CD8-positive, alpha-beta memory T cell (primary cell): ENCODE measurements at places on chromosomes 5 and 9. TPM values are rescaled to one million over a fixed set of nuclear protein-coding genes. Genes with fewer than 3 reads are reported as not detected.

GRCh38 chr9:33223696-33224095, 16.3 kb upstream of the SPINK4 start:
- DNase-seq: no peak

Gene KIF20A
- total RNA-seq: 29.3 TPM

Gene GMCL2
- total RNA-seq: not detected

DNA sequence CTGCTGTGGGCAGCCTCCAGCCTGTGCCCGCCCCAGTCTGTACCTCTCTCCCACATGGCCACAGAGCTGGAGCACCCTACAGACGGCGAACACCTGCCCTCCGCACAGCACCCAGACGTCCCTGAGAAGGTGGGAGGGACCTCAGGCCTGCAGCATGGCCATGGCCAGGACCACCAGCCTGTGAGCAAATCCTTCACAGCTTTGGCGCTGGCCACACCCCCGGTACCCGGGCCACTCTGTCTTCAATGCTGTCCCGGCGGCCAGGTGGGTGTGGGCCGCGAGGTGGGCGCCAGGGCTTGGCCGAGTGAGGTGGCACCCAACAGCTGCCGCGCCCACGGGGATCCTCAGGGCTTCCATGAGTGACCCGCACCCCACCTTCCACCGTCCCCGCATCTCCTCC, 18.7 kb downstream of the NOTCH1 start:
- DNase-seq: no peak

GRCh38 chr5:168672016-168672415, 92.8 kb upstream of the PANK3 start:
- no peak for DNase-seq

DNA sequence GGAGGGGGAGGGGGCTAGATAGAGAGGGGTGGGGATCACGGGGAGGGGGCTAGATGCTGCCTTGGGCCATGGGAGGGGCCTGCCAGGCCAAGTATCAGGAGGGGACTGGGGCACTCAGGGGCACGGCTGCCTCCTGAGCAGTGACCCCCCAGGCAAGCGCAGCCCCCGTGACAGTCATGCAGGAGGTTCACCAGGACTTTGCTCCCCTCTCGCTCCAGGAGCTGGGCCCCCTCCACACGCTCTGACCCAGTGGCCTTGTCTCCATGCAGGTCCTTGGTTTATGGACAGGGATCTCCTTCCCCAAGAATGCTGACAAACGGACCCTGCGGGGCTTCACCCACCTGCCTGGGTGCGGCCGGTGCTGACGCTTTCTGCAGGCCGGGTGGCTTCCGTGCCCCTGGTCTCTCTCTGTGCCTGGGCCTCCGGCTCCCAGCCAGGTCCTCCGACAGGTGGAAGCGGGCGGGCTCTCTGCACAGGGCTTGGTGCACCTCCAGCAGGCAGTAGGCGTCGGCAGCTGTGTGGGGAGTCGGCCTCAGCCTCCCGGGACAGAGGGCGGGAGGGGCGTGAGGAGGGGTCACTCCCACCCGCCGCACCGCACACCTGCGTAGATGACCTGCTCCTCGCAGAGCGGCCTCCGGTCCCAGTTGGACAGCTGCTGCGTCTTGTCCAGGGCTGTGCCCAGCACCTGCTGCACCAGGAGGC, 46.8 kb upstream of the NRARP start:
- DNase-seq: no peak

DNA sequence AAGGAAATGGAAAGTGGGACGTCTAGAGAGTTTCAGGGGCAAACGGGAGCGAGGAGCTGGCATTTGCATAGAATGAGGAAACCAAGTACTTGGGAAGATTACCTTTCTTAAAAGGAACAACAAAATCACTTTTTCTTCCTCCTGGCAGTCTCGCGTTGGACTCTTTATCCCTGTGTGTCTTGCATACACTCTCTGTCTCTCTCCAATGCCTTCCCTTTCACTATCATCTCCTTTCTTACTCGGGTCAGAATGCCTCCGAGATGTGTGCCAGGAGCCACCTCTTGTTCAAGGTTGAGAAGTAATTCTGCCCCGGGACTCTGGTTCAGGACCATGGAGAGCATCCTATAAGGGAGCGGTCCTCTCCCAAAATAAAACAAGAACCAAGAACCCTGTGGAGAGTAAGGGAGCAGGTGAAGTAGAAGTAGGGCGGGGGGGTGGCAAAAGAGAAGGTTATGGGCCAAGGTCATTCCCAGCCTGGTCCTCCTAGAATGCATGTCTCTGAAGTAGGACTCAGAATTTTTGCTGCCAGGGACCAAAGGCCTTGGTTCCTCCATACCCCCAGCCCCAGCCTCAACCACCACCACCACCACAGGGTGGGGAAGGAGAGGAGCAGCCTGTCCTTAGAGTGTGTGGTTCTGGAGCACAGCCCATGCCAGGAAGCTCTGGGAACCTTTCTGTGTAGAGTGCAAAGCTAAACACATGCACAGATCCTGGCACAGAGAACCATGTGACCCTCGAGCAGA, 72.1 kb upstream of the ARAP3 start:
- DNase-seq: no peak

Gene IL9
- total RNA-seq: 12.5 TPM

DNA sequence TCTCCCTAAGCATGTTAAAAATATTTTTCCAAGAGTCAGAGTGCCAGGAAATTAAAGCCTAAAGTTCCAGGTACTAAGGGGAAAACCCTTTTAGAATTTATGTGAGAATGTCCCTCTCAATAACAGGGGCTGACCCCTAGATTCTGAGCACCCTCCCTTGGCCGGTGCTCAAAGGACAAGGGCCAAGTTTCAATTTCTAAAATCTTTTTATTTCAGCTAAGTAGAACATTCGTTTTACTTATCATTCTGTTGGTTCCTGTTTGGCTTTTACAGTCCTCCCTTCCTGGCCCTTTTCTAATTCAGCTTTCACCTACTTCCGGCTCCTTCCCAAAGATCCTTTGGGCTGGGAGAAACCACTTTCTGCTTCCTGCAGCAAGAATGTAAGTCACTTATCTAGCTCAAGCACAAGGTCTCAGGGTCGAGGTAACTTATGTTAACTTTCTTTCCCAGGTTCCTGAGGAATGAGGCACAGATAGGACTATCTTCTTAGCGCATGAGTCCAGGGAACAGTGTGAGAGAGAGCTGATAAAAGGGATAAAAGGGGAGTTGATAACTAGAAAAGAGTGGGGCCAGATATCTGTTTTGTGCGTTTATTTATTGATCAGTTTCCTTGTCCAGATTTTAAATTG, 34.6 kb upstream of the F2RL2 start:
- no peak for DNase-seq

Gene ST8SIA4
- 56.9 TPM for total RNA-seq

DNA sequence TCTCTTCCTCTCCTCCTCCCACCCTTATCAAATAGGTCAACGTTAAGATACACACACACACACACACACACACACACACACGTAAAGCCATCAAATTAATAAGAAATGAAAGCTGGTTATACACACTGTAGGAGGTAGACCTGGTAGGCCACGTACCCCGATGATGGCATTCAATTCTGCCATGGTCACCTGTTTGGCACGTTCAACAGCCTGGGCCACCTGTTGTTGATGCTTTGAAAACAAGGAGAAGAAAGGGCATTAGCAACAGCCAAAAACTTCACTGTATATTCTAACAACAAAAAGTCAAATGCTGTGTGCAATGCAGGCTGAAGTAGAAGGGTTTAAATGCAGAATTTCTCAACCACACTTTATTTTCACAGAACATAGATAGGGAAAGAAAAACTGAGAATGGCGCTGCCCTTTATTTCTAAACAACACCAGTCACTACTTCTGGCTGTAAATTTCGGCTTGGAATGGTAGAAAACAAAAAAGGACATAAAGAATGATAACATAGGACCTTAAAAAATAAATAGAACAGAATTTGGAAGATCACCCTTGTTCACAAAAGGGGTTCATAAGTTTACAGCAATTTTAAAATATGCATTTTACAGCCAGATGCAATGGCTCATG, 37.2 kb downstream of the TLE1 start:
- no peak for DNase-seq

Gene C9orf50
- not detected for total RNA-seq

- DNase-seq: no peak
Observed at GRCh38 chr9:20524776-20525175, 97.5 kb downstream of the MLLT3 start.

- DNase-seq: no peak
Observed at GRCh38 chr5:81023261-81023970, 63.3 kb downstream of the RASGRF2 start.

GRCh38 chr9:137390553-137391410, 32.2 kb downstream of the EXD3 start:
- DNase-seq: no peak

GRCh38 chr9:74025402-74025925, 471.7 kb upstream of the RORB start:
- no peak for DNase-seq

DNA sequence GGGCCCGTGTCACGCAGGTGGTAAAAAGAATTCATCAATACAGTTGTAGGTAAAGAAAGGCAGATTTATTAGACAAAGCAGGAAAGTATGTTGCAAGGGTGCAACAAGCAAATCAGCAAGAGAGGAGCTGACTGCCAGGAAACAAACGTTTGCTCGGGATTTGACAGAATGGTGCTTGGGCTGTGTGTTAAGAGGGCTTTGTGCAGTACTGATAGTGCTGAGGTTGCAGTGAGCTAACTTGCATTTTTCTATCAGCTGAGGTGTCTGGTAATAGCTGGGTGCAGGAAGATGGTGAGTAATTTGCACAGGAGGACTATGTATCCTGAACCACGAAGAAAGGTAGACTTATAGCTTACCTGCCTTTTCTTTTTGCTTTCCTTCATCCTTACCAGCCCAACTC, 3.9 kb upstream of the RARS1 start:
- no peak for DNase-seq

DNA sequence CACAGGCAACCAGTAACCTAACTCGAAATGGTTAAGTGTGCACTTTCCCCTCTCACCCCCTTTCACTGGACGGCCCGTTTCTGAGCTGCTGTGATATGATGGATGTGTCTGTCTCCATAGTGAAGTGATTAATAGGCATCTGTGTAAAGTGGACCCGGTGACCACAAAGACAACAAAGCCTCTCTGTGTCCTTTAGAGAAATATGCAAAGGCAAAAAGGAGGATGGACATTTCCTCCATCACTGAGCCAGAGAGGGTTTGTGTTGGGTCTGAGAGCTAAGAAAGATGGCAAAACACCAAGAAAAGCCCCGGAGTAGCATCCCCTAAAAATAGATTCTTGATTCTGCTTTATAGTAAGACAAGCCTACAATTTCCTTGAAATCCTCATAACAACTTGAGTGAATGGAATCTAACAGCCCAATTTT, 120.6 kb downstream of the SEMA6A start:
- no peak for DNase-seq

DNA sequence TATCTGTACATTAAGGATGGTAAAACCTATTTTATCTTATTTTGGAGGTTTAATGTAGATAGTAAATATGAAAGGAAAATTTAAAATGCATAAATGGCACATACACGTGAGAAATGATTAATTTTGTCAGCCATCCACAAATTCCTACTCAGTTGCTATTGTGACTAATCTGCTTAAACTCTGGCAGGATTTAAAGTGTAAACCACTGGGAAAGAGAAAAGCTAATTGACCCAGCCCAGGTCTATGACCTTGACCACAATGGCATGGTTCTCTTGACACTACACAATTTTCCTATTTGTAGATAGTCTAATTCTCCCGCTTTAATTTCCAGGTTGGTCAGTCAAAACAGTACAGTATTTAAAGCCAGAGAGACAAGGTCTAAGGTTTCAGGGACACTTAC, 459.0 kb upstream of the KLF4 start:
- DNase-seq: no peak

Gene ADAMTS16
- total RNA-seq: not detected

Gene SLC6A3
- total RNA-seq: not detected

- no peak for DNase-seq
Observed at GRCh38 chr5:68464424-68464823, 248.9 kb downstream of the PIK3R1 start.

- DNase-seq: no peak
Observed at GRCh38 chr9:128006332-128006996, 25.7 kb upstream of the EEIG1 start.

Gene SLC6A7
- not detected for total RNA-seq

Gene HACD4
- total RNA-seq: 4.4 TPM

DNA sequence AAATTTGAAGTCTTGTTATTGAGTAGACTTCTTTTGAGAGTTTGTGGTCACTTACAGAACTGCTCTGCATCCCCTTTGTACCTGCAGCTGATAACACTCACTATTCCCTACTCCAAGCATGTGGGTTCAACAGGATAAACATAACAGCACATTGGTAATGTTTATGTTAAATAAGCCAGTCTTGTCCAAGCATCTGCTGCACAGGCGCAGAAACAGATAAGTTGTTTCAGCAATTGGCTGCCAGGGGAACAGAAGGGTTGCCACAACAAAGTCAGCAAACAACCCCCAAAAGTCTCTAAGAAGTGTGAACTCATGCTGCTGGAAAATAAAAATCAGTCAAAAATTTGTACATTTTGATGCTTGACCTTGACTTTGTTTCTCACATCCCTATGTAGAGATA, 174.6 kb downstream of the GDNF start:
- no peak for DNase-seq

DNA sequence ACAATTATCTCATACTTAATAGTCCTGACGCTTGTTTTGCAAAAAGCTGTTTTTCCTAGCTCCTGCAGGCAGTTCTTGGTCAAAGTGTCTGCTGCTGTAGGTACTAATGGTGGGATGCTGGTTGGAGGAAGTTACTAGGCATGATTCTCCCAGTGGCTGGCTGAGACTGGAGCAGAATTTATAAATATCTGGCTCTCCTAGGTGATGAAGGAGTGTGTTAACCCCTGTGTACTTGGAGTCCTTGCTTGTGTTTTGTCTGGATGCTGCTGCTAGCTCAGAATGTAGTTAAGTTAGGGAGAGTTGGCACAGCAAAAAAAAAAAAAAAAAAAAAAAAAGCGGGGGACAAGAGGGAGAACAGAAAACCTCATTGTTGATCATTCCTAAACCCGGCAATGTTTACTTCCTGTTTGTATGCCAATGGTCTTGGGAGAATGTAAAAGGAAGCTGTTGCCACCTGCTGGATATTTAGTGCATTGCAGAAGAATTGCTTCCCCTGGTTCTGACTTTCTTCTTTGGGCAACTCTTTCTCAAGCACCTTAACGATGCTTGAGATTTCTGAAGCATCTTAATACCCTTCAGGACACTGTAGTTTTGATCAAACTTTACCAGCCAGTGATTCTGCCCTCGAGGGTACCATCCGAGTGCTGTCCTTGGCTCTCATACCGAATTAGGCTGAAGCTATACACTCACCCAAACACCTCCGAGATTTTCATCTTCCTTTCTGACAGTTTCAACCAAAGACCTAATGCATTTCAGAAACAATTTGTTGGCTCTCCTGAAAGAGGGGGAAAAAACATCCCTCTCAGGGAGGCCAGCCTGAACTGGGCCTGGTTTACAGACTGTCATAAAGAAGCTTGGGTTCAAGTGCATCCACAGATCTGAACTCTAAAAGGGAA, 71.7 kb upstream of the WWC1 start:
- no peak for DNase-seq

Gene GABRA6
- total RNA-seq: not detected

- DNase-seq: no peak
Observed at GRCh38 chr5:67287510-67288268, 91.1 kb upstream of the CD180 start.
